ENCODE measurements at places on chromosomes 4 and X.

DNA sequence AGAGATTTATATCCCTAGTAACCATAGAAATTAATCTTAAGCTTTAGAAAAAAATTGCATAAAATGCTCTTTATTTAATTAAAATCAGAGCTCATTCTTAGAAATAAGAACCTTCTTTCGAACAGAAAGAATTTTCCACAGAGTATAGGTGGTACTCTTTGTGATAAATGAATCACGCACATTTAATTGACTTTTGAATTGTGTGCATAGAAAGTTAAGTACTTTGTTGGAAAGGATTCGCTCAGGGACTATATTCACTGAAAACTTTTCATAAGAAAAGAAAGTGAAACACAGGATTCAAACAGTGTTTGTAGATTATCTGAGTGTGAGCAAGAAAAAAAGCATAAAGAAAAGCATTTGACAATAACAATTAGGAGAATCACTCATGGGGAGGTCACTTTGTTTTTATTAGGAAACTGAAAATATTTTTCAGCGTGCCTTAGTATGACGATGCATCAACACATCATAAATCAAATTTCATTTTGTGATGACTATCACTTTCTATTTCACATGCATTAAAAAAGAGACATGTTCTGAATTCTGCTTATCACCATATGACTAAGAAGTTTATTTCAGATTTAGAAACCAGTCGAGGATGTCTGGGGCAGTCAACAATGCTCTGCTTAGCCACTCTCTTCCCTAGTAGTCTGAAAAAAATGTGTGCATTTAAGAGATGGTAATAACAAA is 49.5 kb downstream of the STX18 start:
- DNase-seq, result no peak

DNA sequence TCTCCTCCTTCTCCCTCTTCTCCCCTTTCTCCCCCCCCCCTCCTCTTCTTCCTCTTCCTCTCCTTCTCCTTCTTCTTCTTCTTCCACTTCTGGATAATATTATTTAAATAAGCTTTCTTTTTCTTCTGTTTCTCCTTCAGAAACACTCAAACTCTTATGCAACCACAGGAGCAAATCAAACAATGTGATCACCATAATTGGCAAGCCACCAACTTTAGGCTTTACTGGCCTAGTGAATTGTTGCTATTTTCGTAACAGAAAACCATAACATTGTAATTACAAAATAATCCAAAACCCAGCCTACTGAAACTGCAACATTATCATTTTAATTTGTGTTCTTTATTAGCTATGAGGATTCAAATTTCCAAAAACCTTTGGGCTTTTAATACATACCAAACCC is 14.3 kb downstream of the DCAF8L1 start:
- DNase-seq, result no peak

GRCh38 chrX:44931441-44931973 is 58.5 kb downstream of the KDM6A start:
- DNase-seq, result no peak

DNA sequence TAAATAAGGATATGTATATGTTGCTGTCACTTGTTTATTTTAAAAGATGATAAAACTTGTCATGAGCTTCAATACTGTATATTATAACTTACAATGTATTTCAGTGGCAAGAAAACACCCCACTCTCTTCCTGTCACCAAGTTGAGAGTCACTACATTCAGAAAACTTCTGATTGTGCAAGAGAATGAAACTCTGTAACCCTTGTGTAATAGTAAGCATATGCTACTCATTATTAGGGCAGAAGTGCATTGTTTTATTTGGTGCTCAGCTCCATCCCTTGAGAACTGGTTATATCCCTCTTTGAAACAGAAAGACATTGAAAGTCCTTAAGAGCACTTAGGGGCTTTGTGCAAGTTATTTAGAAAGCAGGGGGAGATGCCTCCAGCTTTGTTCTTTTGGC is 594.5 kb downstream of the ARAP2 start:
- no peak for DNase-seq

DNA sequence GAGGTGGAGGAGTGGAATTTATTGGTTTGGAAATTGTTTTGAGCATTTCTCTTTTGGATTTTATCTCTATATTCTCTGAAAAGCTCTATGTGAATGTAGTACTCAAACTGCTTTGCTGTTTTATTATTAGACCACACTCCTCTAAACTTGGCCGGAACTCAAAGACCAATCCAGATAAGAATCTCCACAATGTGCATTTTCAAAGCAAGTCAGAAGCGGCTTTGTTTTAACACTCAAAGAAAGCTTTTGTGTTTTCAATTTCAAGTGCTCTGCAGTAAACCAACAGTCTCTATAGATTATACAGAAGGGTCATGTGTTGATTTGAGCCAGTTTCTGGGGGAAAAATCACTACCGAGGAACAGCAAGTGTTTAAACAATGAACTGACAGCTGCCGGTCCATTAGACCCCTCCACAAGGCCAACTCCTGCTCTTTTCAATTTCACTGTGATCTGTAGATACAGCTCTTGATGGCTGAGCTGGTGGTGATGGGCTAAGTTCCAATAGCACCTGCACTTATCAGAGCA is 79.4 kb downstream of the FTHL17 start:
- DNase-seq, result peak; percentile 15

DNA sequence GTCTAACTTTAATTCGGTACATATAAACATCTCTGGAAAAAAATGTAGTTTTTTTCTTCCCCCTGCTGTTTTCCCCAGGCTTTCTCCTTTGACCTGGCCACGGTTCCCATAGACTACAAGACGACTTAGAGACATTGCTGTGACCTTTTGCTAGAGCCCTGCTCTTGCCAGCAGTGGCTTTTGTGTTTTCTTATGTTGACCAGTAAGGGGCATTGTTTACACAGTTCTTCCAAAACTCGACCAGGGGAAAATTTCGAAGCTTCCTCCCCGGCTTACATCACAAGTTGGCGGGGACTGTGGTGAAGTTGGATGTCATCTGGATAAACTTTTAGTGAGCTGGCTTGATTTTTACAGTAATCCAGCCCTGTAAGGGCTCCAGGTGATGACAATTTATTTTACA is 9.3 kb downstream of the CCDC160 start:
- peak; percentile 15 for DNase-seq

Data from BE2C (cell line).